EH (cell line): ENCODE measurements at places on chromosomes 12 and 14.

DNA sequence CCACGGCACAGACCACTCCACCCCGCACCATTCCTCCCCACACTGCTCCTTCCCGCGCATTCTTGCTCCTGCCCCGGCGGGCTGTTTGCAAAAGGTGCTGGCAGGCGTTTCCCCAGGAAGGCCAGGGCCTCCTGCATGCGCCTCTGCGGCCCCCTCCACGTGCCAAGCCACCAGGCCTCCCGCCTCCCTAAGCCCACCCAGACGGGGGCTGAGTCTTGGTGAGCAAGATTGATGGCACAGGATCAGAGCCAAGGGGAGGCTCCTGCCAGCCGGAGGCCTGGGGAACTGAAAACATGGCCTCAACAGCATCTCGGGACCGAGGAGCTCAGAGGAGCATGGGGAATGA, 328.3 kb upstream of the DIO3 start:
- DNase-seq: no peak

DNA sequence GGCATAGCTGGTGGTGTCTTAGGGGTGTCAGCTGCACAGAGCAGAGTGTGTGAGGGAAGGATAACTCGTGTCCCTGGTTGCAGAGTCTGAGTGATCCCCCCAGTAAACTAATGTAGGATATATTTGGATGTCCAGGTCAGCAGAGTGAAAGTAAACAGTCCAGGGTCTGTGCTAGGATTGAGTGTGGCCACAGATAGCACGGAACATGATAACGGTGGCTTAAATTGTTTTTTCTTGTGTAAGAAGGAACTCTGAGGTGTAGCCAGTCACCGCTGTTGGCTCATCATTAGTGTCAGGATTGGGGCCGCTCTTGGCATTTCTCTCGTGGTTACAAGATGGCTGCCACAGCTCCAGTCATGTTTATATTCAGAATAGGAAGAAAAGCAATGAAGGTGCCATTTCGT, 97.3 kb downstream of the DERA start:
- DNase-seq: no peak

DNA sequence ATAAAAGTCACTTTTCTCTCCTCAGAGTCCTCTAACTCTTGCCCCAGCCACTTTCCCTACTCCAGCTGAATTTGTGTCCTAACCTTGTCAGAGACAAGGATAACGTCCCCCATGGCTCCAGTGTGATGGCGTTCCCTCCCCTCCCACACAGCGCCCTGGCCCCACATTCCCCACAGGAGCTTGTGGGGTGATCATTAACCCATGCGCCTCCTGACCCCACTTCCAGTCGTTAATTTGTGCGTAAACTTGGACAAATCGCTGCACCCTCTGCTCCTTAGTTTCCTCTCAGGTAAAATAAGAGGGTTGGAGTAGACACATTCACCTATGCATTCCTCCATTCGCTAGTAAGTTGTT, 22.9 kb upstream of the BCDIN3D start:
- DNase-seq: no peak

DNA sequence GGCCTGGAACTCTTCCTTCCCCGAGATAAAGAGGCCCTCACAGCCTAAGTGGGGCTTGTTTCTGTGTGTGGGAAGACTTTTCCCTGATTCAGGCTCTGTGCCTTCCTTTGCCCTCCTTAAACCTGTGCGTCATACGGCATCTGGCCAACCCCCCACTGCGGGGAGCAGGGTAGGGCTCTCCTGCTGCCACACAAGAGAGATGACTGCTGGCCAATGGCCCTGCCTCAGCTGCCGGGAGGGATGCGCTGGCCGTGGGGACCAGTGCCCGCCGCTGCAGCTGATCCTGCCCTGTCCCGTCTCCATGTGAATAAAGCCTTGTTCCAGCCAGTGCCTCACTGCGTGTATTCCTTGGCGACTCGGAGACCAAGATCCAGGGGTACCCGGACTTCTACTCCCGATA, 42.5 kb upstream of the BEGAIN start:
- DNase-seq: no peak

GRCh38 chr14:54909817-54910558, 7.4 kb upstream of the GCH1 start:
- DNase-seq: no peak

DNA sequence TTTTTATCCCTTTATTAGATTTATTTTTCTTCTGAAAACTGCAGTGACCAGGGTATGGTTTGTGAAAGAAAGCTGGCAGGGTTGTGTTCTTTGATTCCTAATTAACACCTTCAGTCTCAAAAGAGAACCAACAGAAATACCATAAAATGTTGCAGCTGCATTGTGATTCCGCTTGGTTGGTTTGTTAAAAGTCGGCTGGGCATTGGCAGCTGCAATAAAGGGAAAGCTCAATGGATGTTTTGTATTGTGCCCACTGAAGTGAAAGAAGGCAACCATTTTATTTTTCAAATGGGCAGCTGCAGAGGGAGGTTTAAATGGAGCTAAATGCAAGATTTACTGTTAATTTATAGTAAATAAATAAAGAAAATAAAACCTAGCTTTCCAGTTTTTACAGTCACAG, 16.7 kb downstream of the LGR5 start:
- no peak for DNase-seq

GRCh38 chr12:118187751-118188435, 52.0 kb downstream of the PEBP1 start:
- no peak for DNase-seq

- no peak for DNase-seq
These were observed 31.5 kb downstream of the TTC7B start for GRCh38 chr14:90784621-90785270.
